Left renal cortex interstitium (tissue), 4 donors: ENCODE measurements at places on chromosomes 3 and 15.

- no peak for DNase-seq
Measured at GRCh38 chr15:87219650-87220615, 1036.6 kb downstream of the NTRK3 start.

GRCh38 chr3:192611411-192611810 lies 115.9 kb downstream of the FGF12 start:
- no peak for DNase-seq

- no peak for DNase-seq
Measured at GRCh38 chr3:137409584-137409983, 354.5 kb upstream of the SOX14 start.

DNA sequence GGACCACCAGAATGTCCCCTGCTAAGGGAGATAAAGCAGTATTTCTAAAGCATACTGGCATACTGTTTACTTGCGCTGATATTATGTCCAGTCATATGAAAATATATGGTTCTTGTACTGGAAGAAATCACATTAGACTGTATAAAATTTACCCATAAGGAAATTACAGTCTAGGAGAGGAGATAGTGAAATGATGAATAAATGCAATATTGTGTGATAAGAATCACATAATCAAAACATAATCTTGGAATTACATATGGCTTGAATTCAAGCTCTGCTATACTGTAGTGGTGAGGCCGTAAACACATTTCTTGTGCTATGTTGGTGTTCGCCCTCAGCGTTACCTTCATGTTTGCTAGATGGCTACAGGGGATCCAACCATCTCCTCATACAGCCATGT lies 20.7 kb upstream of the TGFBR2 start:
- no peak for DNase-seq

DNA sequence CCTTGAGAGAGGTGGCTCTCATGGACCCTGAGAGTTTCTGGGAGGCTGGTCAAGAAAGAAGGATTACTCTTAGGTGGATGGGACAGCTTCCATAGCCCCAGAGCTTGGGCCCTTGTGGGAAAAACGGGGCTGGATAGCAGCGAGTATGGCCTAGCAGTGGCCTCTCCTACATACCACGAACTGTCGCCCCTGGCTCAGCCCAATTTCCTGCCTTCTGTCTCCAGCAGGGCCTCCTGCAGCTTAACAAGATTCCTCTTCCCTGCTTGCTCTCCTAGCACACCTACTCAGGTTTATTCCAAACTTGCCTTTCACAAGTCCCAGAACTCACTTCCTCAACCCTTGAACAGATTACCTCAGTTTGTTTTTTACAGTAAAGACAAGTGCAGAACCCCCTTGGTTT lies 139.7 kb upstream of the TPM1 start:
- DNase-seq: no peak
